Smooth muscle cell of the brain vasculature (primary cell): ENCODE measurements at places on chromosomes 1 and 21.

GRCh38 chr1:170662561-170663403 is 1.1 kb upstream of the PRRX1 start:
- DNase-seq = no peak

DNA sequence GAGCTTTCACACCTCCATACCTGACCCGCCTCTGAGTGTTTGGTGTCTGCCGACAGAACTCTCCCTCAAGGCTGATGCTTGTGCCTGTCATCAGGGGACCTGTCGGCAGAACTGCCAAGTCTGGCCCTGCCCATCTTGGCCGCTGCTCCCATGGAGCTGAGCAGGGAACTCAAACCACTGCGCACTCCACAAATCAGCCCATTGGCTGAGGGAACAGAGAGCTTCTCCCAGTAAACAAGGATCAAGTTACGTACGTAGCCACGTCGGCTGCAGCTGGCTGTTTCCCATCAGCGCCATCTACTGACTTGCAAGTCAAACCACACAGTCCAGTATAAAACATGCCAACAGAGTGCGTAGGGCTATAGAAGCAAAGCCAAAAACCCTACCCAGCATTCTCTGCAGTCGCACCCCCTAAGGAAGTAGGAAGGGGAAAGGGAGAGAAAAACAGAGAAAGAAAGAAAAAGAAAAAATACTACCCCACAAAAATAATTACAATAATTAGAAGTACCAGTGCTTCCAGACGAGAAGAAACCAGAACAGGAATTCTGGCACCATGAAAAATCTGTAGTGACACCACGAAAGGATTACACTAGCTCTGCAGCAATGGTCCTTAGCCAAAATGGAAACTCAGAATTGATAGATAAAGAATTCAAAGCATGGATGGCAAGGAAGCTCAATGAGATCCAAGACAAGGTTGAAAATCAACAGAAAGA is 13.1 kb downstream of the KRTAP13-1 start:
- DNase-seq = no peak

DNA sequence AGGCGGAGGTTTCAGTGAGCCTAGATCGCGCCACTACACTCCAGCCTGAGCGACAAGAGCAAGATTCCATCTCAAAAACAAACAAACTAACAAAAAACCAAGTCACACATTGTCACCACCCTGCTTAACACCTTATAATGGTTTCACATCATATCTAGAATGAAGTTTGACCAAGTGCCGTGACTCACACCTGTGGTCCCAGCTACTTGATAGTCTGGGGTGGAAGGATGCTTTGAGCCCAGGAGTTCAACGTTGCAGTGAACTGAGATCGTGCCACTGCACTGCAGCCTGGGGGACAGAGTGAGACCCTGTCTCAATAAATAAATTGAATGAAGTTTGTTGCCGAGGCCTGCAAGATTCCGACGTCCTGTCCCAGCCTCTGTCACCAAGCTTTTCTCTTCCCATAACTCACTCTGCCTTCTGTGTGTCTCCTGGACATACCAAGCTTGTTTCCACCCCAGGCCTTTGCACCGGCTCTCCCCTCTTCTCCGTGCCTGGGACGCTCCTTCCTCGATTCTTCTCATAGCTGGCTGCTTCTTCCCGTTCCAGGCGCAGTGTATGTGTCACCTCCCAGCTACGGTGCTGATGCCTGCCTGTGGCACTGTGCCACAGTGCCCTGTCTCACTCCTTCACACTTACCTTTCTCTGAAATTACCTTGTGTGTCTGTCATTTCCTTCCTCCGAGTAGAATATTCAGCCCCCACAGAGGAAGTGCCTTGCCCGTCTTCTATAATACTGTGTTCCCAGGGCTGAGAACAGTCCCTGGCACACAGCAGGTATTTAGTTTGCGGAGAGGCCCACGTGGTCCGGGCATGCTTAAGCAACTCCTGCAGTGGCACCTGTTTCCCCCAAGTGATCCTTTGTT is 3.8 kb upstream of the SELENON start:
- DNase-seq = no peak

DNA sequence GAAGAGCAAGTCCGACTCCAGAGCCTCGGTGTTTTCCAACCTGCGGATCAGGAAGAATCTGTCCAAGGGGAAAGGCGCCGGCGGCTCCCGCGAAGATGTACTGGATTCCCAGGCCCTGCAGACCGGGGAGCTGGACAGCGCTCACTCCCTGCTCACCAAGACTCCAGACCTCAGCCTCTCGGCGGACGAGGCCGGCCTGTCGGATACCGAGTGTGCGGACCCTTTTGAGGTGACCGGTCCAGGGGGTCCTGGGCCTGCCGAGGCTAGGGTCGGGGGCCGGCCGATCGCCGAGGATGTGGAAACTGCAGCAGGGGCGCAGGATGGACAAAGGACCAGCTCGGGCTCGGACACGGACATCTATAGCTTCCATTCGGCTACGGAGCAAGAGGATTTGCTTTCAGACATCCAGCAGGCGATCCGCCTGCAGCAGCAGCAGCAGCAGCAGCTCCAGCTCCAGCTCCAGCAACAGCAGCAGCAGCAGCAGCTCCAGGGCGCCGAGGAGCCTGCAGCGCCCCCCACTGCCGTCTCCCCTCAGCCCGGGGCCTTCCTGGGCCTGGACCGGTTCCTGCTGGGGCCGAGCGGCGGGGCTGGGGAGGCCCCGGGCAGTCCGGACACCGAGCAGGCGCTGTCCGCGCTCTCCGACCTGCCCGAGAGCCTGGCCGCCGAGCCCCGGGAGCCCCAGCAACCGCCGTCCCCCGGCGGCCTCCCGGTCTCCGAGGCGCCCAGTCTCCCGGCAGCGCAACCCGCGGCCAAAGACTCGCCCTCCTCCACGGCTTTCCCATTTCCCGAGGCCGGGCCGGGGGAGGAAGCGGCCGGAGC is 827 bp downstream of the FMN2 start:
- DNase-seq = no peak

DNA sequence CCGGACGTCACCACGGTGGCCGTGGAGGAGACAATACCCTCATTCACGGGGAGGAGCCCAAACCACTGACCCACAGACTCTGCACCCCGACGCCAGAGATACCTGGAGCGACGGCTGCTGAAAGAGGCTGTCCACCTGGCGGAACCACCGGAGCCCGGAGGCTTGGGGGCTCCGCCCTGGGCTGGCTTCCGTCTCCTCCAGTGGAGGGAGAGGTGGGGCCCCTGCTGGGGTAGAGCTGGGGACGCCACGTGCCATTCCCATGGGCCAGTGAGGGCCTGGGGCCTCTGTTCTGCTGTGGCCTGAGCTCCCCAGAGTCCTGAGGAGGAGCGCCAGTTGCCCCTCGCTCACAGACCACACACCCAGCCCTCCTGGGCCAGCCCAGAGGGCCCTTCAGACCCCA is 7.0 kb downstream of the TNFRSF14 start:
- DNase-seq = no peak
